ENCODE measurements at places on chromosomes 4 and X.
A peak's percentile ranks its signal among the peaks of the same experiment; 100 is the strongest.

- no peak for DNase-seq
These were observed 76.3 kb upstream of the STIM2 start for GRCh38 chr4:26784207-26784865.

- no peak for DNase-seq
These were observed 6.2 kb upstream of the DCTD start for GRCh38 chr4:182923366-182923765.

GRCh38 chr4:124890522-124890921 is 178.0 kb upstream of the ANKRD50 start:
- no peak for DNase-seq

GRCh38 chrX:1400049-1400448 is 8.1 kb upstream of the SLC25A6 start:
- no peak for DNase-seq

- DNase-seq, result no peak
These were observed 10.2 kb downstream of the CRLF2 start for GRCh38 chrX:1202251-1202650.

DNA sequence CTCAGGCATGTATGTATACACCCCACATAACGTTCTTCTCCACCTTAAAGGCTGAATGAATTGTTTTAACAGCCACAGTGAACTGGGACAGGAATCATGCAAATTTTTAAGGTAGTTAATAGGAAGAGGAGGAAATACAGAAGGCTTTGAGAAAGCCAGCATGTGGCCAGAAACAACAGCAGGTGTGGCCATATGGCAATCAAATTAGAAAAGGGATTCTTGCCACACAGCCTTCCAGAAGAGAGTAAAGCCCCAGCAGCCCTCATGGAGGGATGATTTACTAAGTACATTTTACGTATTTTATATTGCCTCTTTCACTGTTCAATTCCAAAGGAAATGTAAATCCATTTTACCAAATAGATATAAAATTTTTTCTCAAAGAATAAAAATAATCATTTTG is 792.2 kb downstream of the ADGRL3 start:
- DNase-seq, result no peak

DNA sequence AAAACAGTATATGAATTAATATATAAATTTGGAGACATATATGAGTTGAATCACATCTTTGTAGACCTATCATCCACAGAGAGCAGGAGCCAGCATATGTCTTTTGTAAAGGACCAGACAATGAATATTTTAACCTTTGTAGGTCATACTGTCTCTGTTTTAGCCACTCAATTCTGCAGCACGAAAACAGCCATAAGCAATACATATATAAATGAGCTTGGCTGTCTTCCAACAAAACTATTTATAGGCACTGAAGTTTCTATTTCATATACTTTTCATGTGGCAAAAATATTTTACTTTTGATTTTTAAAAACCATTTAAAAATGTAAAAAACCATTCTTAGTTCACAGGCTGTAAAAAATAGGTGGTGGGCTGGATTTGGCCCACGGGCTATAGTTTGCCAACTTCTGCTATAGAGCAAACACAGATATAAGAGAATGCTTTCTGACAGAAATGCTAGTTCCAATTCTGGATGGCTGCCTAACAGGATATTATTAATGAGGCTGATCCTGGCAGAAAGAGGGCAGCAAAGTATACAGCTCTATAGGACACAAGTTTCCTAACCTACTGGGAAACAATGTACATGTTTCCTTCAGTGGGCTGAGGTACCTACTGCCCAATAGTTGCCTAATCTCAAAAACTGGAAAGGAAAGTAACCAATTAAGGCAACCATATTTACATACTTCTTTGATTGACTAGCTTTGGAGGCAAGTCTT is 58.1 kb upstream of the UCP1 start:
- DNase-seq, result no peak

- DNase-seq, result no peak
These were observed 1.5 kb upstream of the ADAD1 start for GRCh38 chr4:122377352-122377751.

- no peak for DNase-seq
These were observed 15.7 kb downstream of the SPCS3 start for GRCh38 chr4:176335421-176335820.

GRCh38 chr4:139957065-139957464 is 196.9 kb downstream of the MAML3 start:
- DNase-seq, result no peak

DNA sequence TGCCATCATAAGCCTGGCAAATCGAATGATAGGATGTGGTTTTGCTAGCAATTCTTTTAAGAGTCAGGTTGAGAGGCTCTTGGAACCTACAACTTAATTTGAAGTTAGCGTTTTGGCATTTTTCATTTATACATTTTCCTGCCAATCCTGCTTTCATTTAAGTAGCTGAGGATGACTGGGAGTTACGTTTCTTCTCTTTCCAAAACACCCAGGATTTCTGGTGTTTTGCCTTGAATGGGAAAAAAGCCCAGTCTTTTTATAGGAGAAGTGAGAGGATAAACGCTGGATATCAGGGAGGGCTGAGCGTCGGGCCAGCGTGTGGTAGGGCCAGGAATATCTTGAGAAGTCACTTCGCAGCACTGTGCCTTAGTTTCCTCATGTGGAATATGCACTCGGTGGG is 174.2 kb upstream of the HAND2 start:
- no peak for DNase-seq

DNA sequence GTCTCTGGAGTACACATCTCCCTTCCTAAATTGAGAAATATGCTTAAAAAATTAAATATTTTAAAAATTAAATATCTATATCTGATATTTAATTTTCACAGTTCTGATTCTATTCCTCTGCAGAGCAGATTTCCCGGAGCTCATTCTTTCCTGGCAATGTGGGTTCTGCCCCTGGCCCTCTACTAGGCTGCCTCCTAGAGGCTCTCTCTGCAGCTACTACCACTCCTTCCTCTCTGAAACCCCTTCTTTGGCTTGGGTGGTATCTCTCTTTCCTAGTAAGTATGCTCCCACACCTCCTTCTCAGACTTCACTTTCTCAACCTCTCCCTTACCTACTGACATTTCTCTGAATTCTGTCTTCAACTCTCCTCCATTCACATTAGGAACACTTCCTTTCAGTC is 45.3 kb downstream of the RPGR start:
- no peak for DNase-seq

DNA sequence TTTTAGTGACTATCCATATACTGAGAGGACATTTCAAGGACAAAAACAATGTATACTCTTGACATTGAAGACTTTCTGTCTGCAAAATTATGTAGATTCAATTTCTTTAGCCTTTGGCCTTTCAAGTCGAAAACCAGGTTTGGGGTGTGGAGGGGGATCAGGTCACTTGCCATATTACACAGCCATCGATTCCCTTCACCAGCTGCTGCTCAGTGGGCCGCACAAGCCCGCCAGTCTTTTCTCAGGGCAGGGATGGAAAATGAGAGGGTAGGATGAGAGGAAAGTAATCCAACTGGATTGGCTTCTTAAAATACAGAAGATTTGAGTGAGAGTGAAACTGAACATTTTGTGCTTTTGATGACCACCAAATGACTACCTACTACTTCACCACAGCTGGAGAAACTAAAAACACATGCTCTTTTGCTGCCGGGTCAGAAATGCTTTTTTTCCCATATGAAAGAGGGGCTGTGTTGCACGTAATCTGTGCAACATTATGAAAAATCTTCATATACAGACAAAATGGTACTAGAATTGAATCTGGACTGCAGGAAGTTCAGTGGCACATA is 51.4 kb downstream of the FHL1 start:
- no peak for DNase-seq

DNA sequence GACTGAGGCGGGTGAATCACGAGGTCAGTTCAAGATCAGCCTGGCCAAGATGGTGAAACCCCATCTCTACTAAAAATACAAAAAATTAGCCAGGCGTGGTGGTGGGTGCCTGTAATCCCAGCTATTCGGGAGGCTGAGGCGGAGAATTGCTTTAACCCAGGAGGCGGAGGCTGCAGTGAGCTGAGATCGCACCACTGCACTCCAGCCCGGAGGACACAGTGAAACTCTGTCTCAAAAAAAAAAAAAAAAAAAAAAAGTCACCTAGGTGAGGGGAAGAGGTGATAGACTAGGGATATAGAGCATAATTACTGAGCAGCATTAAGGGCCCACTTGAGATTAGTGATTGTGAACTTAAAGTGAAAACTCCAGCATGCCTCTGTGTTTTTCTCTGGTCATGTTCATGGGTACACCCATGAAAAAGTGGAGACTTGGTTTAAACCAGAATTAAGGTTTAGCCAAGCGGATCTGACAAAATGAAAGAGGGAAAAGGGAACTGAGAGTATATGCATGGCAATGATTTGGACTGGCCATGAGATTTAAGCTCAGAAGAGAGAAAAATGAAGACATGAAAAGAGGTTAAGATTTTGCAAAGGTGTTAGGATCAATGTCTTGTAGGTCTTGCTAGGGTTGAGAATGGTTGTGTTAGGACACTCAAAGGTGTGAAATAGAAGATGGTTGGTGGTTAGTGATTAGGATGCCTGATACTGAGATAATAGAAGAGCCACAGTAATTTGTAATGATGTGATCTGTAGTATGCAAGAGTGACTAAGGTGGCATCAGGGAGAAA is 105.0 kb downstream of the RAB28 start:
- no peak for DNase-seq

- DNase-seq, result no peak
These were observed 46.7 kb downstream of the C4orf46 start for GRCh38 chr4:158624889-158625478.

DNA sequence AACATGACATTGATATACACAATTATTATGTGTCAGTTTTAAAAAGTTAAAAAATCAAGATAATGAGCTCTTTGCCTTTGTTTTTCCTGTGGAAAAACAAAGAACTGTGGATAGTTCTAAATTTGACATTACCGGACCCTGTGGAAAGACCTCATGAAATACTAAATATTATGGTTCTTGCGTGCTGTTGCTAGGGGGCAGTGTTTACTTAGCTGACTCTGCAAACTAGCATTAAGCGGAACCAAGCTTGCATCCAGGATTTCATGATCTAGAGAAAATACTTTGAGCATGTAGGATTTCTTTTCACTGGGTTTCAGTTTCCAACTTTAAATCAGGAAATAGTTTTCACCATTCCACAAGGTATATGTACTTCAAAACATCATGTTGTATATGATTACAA is 33.6 kb downstream of the CLCN4 start:
- no peak for DNase-seq

DNA sequence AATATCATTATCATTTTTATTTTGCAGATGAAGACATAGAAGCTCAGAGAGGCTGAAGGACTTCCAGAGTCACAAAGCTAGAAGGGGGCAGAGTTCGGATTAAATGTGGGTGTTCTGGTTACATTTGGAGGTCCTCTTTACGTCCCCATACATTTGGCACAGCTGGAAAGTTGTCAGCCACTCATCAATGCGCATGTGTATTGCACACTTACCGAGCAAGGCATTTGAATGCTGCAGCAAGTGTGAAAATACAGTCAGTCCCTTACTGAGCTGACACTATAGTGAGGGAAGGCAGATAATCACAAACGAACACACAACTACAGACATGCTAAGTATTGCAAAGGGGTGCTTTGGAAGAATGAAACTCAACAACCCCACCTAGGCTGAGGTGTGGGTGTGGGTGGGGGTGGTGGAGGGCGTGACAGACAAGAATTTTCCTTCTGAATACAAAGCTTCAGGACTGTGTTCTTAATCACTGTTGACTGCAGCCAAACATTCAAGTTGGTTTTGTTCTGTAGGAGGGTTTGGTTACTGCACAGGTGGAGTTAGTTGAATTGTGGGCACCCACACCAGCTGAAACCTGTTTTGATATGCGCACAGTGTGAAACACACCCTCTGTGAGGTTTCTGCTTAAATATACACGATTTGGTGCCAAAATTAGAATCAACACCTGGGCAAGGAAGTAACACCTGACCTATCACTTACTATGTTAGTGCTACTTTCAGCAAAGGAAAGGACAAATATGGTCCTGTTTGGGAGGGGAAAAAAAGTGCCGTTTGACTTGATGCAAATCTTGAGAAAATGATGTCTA is 72.4 kb downstream of the COQ2 start:
- no peak for DNase-seq

DNA sequence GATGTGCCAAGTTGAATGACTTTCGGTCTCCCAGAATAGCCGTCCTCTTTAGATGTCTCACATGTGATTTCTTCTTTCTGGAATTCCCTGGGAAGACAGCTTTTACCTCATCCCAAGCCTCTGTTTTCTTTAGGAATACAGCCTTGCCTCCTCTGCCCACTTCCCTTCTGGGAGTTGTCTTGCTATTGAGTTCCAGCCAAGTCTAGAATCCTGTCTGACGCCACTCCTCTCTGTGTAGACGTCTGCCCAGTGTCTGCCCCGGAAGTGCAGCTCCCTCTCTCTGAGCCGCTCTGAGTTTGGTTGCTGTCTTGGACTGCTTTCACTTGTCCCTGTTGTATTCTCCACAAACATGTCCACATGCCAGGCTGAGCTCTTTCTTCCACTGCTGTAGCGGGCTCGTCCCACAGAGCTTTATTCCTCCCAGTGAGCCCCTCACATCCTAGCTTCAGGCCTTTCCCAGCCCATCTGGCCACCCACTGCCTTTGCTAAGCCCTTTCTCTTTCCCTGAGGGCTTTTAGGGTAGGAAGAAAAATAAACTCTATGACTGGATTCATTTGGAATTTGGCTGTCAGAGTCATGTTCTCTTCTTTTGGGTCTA is 9.0 kb upstream of the IGFBP7 start:
- no peak for DNase-seq

DNA sequence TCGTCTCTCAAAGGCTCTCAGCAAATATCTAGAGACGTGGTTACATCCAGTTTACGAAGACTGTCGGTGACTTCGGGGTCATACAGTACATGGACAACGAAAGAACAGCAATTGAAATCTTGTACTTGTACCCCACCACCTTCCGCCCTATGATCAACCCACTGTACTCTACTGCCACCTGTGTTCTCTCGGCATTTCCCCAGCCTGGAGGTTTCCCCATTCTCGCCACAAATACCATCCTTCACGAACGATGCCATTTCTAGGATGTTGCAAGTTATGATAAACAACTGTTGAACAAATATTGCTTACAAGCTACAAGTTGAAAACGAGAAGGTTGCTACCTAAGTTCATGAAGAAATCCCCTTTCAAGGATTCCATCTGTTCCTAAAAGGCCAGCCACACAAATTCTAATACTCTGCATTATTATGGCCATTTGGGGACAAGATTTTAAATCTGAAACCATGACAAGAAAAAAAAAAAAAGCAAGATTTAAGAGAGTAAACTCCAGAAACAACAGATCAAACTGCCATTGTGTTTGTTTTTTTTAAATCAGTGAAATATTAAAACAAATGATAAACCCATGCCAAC is 1.6 kb downstream of the APBB2 start:
- DNase-seq, result no peak

- no peak for DNase-seq
These were observed 56.2 kb downstream of the CD99L2 start for GRCh38 chrX:150842198-150842685.

DNA sequence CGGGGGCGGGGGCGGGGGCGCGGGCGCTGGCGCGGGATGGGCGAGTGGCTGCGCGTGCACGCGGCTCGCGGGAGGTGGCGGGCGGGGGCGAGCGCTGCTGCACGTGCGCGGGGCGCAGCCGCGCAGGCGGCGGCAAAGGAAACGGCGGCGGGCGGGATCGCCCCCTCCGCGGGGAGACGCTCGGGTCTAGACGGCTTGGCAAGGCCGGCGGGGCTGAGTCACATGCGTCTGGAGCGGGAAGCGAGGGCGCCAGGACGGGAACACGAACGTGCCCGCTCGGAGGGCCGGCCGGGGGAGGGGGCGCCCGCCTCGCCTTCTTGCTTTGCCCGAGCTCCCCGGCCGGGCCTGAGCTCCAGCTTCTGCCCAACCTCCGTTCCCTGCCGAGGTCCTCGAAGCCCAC is 4.3 kb upstream of the HAUS7 start:
- DNase-seq, result peak; percentile 5

- no peak for DNase-seq
These were observed 1244.3 kb downstream of the RAPGEF2 start for GRCh38 chr4:160347197-160347596.

Data from activated CD4-positive, alpha-beta T cell treated with anti-CD3 and anti-CD28 coated beads for 24 hours (primary cell).